ENCODE measurements at places on chromosomes 2 and 18.

- no peak for DNase-seq
Measured at GRCh38 chr2:54955358-54956110, 94.7 kb downstream of the RTN4 start.

DNA sequence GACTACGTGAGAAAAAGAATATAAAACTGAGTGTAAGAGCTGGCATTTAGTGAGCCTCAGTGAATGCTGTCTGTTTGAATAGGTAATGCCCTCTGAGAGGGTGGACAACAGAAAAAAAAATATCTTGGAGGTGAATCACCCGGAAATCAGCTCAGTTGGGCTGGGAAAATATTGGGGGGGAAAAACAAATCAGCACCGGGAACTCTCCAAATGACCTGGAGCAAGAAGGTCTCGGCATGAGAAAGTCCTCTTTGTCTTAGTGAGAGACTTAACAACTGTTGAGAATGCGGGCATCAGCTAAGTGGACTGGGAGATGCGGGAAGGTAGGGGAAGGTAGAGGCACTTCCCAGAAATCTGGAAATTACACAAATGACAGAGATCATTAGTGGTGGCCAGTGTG is 109.4 kb upstream of the POU3F3 start:
- no peak for DNase-seq

GRCh38 chr2:38702413-38702812 is 36.5 kb downstream of the GALM start:
- DNase-seq, result no peak

- no peak for DNase-seq
Measured at GRCh38 chr2:72895759-72896281, 8.6 kb downstream of the SPR start.

DNA sequence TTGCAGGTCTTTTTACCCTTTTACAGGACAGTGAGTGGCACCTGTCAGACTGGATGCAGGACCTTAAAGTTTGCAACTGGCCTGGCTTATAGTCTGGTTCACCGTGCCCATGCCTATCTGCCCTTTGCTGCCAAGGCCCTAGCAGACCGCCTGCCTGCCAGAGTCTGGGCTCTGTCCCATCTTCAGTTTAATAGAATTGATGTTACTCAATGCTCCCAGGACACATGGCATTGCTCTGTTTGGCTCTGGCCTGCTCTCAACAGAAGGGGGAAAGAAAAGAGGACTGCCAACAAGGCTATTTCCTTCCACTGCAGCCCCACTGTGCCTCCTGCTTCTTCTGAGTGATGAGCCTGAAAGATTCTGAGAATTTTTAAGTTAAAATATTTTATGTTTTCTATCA is 25.6 kb upstream of the TMEM178A start:
- no peak for DNase-seq

GRCh38 chr18:70709144-70709543 is 420.3 kb downstream of the SOCS6 start:
- DNase-seq, result no peak

DNA sequence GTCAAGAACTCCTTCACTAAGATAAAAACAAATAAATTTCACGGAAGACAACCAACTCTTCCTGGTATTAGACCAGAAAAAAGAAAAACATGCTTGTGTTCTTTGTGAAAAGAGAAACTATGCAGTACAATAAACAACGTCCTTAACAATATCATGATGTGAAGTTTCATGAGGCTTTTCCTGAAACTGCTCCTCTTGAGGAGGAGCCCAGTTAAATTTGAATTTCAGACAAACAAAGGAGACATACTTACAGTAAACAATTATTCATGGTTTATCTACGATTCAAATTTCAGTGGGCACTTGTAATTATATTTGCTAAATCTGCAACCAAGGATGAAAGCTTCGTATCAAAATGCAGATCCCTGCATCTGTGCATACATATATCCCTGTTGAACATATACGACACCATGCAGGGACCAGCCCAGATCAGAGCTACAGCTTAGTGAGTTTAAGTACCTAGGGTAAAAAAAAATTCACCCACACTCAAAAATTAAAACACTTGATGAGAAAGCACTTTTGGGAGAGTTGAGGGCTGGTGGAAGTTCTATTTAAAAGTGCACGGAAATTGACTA is 24.8 kb upstream of the SLC9A2 start:
- no peak for DNase-seq

GRCh38 chr2:100192825-100193224 is 50.4 kb upstream of the AFF3 start:
- no peak for DNase-seq

DNA sequence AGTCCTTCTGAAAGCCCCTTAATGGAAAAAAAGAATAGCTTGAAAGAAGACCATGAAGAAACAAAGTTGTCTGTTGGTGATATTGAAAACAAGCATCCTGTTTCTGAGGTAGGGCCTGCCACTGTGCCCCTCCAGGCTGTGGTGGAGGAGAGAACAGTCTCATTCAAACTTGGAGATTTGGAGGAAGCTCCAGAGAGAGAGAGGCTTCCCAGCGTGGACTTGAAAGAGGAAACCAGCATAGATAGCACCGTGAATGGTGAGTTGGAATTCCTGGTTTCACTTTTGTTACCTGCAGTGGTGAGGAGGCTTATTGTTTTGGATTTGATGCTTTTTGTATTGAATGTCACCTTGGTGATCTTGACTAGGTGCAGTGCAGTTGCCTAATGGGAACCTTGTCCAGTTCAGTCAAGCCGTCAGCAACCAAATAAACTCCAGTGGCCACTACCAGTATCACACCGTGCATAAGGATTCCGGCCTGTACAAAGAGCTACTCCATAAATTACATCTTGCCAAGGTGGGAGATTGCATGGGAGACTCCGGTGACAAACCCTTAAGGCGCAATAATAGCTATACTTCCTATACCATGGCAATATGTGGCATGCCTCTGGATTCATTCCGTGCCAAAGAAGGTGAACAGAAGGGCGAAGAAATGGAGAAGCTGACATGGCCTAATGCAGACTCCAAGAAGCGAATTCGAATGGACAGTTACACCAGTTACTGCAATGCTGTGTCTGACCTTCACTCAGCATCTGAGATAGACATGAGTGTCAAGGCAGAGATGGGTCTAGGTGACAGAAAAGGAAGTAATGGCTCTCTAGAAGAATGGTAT is 13.3 kb downstream of the SLC20A1 start:
- DNase-seq, result no peak

- no peak for DNase-seq
Measured at GRCh38 chr2:127000937-127001336, 102.2 kb downstream of the TEX51 start.

DNA sequence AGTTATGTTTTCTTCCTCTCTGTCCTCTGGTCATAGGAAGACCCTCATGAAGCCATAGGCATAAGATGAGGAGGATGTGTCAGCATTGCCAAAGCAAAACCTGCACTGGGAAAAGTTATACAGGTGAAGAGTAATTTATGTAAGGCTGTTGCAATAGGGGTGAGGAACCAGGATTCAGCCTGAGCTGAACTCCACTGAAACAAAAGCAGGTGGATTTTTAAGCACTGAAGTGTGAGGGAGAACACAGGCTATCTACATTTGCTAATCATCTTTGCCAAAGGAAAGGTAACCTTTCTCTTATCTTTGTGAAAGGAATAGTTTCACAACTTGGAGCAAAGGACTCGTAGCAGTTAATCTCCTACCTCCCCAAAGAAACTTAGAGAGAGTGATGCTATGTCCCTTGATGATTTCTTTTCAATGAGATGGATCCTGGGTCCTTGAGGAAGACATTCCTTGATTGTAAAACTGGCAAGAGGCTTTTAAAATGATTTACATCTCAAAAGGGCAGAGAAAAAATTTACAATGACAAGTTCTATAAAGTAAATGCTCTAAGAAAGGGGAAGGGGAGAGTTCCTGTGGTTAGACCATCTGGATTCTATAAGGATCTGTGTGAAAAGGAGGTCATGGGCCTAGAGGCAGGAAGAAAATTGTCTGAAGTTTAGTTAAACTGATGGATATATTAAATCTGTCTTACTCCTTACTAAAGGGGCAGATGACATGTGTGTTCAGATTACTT is 385.4 kb upstream of the CDH7 start:
- no peak for DNase-seq

DNA sequence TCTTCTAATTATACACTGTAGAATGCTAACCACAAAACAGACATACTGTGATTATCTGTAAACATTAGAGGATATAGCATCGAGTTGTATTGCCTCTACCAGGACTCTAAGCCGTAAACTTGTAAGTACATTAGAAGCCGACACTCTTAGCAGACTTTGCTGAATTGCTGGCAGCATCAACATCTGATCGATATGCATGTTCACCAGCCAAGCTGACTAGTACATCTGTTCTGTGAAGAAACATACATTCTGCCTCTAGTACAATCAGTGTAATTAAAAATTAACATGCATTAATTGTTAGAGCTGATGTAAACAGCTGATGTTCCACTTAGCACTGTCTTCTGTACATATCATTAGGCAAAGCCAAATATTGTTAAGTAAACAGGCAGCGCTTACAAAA is 502.2 kb downstream of the NR4A2 start:
- no peak for DNase-seq

- no peak for DNase-seq
Measured at GRCh38 chr2:16283071-16283850, 342.9 kb downstream of the MYCN start.

GRCh38 chr2:71340176-71340575 is 8.6 kb downstream of the ZNF638 start:
- no peak for DNase-seq

DNA sequence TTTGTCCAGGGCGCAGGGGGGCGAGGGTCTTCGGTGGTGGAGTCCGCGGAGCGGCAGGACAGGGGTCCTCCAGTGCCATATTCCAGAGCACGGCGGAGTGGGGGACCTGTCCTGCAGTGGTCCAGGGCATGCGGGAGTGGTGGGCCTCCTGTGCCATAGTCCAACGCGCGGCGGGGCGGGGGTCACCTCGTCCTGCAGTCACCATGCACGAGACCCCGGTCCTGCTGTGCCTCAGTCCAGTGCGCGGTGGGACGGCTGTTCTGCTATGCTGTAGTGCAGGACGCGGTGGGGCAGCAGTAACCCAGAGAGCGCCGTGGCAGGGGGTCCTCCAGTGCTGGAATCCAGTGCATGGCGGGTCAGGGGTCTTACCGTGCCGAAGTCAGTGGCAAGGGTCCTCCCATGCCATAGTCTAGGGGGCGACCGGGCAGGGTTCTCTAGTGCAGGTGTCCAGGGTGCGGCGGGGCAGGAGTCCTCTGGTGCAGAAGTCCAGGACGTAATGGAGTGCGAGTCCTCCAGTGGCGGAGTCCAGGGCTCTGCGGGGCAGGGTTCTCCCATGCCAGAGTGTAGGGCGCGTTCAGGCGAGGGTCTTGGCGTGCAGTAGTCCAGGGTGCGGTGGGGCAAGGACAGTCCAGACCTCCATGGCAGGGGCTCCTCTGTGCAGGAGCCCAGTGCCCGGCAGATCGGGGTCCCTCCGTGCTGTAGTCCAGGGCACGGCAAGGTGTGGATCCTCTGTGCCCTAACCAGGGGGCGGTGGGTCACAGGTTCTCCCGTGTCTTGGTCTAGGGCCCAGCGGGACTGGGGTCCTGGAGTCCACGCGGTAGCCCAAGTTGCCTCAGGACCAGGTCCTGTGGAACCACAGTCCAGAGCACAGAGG is 130.4 kb downstream of the CCDC74A start:
- DNase-seq, result no peak

DNA sequence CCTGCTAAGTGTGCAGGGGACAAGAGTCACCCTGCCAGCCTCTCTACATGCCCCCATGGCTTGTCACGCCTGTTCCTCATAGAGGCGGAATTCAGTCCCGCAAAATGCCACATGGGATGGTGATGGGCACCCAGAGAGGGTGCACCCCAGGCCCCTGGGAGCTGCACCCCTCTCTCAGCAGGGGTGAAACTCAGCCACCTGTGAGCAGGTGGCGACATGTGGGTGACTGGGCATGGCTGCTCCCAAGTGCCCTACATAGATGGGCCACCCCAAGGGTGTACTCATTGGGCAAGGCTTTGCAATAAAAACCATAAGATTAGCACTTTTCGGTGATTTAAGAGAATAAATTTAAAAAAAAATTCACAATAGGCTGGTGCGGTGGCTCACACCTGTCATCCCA is 6.3 kb downstream of the HS6ST1 start:
- DNase-seq, result no peak

DNA sequence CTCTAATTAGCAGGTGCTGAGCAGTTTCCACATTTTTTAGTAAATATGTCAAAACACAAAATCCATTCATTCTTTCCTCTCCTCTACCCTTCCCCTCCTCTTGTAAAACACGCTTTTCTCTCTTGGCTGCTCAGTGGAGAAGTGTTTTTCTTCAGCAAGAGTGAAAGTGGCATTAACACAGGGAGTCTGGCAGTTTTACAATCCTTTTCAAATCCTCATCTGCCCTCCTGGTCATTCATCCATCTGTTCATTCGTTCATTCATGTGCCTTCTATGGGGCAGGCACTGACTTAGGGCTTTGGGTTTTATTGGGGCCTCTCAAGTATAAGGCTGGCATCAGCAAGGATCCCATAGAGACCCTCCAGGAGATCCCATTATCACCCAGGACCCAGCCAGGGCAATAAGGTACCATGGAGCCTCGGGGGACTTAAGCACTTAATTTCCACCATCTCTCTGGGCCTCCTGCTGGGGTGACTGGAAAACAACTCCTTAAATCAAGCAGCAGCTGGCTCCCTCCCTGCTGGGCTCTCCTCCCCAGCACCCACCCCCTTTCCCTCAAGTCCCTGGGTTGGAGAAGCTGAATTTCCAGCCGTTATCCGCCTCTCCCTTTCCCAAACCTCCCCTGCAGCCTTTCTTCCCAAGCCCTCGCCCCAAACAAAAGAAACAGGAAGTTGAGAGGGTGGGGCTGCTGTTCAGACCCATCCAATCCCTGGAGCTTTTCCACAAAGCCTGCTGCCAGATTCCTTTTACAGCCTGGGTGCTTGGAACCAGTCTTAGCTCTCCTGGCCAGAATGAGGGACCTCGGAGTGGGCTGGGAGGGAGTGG is 32.6 kb downstream of the MARCHF4 start:
- no peak for DNase-seq

DNA sequence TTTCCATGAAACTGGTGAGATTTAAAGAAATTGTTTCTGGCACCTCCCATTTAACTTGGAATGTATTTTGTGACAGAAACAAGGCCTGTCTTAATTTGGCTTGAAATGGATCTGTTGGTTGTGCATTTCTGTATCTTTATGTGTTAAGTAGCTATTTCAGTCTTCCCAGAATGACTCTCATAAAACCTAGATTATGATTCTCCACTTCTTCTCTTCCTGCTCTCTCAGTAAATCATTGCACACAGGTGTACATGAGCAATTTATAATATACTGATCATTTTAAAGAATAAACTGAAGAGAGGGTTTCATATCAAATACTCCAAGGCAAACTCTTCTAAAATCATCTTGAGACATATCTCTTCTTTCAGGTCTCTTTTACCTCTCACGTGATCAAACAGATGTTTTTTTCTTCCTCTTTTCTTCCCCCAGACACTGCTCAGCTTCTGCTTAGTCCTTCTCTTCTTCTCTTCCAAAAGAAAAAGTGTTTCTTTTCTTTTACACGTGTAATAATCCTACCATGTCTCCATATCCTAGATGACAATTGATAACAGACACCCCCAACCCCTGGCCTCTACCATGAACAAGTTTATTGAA is 112.0 kb downstream of the PPP1R1C start:
- DNase-seq, result no peak

GRCh38 chr2:81858998-81859397 is 1554.4 kb upstream of the LRRTM1 start:
- no peak for DNase-seq

Measured in stimulated activated CD8-positive, alpha-beta memory T cell treated with anti-CD3 and anti-CD28 coated beads, Interleukin-4, amount 100 ng/mL, for 4 hours (primary cell).